ENCODE measurements at places on chromosomes 7 and 10.

- DNase-seq: no peak
Measured at GRCh38 chr10:63583397-63583796, 62.2 kb downstream of the REEP3 start.

DNA sequence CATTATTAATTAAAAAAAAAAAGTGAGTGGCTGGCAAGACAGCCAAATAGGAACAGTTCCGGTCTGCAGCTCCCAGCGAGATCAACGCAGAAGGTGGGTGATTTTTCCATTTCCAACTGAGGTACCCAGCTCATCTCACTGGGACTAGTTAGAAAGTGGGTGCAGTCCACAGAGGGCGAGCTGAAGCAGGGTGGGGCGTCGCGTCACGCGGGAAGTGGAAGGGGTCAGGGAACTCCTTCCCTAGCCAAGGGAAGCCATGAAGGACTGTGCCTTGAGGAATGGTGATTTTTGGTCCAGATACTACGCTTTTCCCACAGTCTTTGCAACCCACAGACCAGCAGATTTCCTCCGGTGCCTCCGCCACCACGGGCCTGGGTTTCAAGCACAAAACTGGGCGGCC lies 133.7 kb downstream of the SNX13 start:
- DNase-seq: no peak

GRCh38 chr10:56844978-56845529 lies 484.0 kb upstream of the ZWINT start:
- no peak for DNase-seq

GRCh38 chr7:55069271-55069792 lies 50.5 kb downstream of the EGFR start:
- DNase-seq: no peak

DNA sequence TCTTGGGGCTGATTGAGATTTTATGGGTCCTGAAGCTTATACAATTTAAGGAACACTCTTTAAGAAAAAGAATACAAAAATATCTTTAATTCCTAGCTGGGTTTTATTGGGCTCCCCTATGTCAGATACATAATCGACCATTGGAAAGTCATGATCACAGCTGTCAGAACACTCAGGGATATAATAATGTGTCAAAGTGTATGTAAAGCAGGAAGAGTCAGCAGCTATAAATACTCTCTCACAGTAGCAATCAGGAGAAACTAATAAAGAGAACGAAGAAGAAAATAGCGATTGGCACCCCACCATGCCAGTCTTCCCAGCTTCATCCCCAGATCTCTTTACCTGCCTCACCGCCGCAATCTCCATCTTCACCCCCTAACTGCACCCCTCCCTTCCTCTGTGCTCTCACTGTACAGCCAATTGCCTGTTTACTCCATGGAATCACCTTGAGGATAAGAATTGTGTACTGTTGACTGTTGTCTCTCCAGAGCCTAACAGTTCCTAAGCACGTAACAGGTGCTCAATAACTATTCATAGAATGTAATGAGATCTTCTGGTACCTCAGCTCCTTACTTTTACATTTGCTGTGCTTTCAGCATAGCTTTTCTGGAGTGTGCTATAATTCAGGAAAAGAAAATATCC lies 24.0 kb upstream of the WNT8B start:
- no peak for DNase-seq
